ENCODE measurements at places on chromosomes 16 and 17.

- no peak for DNase-seq
These were observed 29.8 kb downstream of the ZC3H18 start for GRCh38 chr16:88599825-88600538.

DNA sequence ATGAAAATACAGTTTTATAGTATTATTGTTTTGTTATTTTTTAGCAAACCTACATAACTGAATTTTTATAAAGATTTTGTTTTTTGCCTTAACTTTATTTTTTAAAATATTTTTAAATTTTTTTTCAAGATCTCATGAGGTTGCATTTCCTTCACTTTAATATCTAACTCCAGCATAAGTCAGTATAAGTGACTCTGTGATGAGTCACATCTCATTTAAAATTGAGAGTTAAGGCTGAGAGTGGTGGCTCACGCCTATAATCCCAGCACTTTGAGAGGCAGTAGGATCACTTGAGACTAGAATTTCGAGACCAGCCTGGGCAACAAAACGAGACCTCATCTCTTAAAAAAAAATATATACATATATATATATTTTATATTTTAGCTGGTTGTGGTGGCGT, 44.0 kb downstream of the NLK start:
- DNase-seq: no peak

- DNase-seq: no peak
These were observed 473.4 kb downstream of the SOX9 start for GRCh38 chr17:72594248-72594647.

GRCh38 chr16:22732959-22733358, 81.0 kb upstream of the HS3ST2 start:
- no peak for DNase-seq
